Fibroblast of villous mesenchyme (primary cell): ENCODE measurements at places on chromosomes 2 and 18.

DNA sequence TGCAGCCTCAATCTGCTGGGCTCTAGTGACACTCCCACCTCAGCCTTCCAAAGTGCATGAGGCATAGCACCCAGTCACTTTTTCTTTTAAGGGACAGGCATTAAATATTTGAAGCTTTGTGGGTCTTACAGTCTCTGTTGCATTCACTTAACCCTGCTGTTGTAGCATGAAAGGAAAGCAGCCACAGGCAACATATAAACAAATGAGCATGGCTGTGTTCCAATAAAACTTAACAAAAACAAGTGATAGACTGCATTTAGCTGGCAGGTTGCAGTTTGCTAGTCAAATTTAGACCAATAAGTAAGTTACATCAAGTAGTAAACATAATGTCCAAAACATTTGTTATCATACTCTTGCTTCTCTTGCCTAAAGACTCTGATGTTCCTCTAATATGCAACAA is 297.3 kb upstream of the MMADHC start:
- DNase-seq, result peak; percentile 14

GRCh38 chr18:44437603-44438002 is 243.1 kb upstream of the SETBP1 start:
- no peak for DNase-seq

DNA sequence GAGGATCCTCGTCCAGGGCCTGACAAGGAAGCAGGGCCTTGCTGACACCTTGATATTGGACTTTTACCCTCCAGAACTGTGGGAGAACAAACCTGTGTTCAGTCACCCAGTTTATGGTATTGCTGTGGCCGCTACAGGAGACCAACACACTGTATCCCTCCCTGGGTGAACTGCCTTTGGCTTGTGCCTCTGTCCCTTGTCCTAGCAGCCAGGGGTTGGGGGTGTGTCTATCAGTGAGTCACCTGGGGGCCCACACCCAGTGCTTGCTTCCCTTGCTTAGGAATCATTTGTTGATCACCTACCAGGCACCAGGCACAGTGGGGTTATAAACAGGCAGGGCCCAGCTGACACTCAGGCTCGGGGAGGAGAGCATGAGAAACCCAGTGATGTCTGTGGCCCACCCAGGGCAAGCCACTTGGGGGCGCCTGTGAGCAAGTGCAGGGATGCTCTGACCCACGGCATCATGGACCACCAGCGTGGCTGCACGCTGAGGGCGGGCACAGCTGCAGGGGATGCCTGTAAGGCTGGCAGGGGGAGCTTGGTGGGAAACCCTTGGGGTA is 17.1 kb downstream of the TMEM185B start:
- peak; percentile 12 for DNase-seq

DNA sequence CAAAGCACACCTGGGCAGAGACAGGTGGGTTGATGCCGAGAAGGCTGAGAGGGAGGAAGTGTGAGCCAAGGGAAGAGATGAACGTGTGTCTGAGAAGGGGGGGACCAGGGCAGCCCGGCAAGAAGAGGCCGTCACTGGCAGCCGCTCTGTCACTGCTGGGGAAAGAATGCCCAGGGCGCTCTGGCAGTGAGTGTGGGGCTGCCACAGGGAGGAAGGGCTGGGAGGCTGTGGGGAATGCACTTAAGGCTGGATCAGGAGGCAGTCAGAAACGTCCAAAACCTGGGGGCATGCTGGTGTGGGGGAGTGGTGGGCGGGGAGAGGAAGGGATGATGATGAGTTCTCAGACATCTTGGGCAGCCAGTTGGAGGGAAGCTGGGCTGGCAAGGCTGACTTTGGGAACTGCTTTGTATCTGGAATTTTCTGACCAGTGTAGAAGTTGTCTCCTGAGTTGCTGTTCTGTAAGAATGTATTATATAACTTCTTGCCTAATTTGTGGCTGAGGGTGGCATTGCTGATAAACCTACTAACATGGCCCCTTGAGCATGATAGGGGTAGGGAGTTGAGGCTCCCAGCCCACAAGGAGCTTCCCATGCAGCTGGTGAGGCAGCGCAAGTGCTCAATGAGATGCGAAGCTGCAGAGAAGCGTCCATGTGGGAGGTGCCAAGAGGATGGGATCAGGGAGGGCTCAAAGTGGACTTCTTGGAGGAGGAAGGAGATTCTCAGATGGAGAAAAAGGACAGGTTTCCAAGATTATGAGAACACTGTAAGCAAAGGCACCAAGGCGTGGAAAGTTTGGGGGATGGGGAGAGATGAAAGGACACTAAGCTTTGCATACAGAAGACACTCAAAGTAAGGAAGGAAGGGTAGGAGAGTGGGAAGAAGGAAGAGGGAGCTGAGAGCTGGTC is 185.1 kb upstream of the HAAO start:
- no peak for DNase-seq
